HEK293T (cell line): ENCODE measurements at places on chromosomes 5 and 9.

- DNase-seq: no peak
These were observed 421.4 kb upstream of the WWC1 start for GRCh38 chr5:167870055-167870454.

- DNase-seq: no peak
These were observed 152.0 kb downstream of the PRR16 start for GRCh38 chr5:120615967-120616645.

DNA sequence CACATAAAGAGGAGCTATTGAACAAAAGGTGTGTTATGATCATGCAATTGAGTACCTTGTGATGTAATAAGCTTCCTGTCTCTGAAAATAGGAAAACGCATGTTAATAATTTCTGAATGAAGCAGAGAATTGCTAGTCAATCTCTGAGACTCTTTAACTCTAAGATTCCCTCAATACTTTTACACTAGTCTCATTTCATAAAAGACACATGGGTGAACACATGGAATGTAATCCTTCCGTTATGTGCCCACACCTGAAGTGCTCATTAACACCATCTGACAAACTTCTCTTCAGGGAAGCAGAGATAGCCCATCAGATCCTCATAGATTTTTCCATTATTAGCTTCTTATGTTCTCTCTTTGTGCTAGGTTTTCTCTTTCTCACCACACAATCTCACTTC lies 182.4 kb downstream of the TLR4 start:
- no peak for DNase-seq

- peak; percentile 37 for DNase-seq
These were observed 247.5 kb upstream of the TMEM161B start for GRCh38 chr5:88515881-88516819.

DNA sequence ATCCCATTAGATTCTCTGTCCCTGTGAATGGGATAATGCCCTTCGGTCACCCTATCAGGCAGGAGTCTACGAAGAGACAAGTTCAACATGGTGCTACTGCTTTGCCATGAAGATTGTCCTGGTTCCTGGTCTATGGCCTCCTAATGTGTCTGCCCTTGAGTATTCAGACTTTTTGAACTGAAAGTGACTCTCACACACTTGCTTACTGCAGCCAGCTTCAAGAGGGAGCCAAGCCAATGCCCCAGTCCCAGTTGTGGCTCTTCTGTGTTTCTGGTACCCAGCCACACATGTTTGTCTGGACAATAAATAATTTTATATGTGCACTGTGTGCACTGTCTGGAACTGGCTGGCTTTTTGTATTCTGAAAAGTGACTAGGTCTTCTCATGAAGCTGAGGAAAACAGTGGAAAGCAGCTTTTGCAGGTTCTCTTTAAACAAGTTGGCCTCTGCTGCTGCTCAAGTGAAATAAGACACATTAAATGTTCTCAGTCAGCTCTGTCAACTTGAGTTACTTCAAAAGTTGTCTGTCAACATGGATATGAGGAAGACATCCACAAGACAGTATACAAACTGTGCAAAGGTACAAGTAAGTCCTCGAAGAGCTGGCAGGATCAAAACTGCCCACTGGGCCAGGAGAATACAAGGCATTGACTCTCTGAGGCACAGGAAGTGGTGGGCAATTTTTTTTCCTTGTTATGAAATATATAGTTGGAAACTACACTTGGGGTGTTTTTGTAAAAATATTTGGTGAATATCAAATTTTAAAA lies 60.0 kb downstream of the ZNF608 start:
- DNase-seq: no peak

DNA sequence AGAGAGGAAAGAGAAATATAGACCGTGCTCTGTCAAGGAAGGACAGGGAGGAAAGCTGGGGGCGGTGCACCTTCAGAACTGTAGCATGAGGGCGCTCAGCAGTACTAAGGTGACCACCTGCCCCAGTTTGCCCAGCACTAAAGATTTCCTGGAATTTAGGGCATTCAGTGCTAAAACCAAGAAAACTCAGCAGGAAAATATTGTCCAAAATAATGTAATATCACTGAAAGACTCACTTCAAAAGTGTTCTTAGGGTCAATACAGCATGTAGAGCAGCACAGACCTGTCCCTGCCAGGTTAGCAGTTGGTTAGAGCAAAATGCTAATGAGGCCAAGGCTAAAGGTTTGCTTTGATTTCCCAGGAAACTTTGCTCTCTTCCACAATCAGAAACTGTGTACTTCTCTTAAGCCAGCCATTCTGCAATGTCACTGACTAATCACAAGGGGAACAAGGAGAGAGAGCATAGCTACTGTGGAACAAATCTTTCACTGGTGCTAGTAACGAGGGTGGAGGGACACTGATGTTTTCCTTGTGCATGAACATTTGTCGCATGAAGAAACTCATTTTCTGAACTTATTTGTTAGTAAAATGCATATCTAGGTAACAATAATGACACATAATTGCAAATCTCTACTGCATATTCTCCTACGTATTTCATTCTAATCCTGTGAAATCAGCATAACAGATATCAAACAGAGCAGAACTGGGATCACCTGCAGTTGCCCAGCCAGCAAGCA lies 53.0 kb upstream of the GRAMD2B start:
- no peak for DNase-seq

DNA sequence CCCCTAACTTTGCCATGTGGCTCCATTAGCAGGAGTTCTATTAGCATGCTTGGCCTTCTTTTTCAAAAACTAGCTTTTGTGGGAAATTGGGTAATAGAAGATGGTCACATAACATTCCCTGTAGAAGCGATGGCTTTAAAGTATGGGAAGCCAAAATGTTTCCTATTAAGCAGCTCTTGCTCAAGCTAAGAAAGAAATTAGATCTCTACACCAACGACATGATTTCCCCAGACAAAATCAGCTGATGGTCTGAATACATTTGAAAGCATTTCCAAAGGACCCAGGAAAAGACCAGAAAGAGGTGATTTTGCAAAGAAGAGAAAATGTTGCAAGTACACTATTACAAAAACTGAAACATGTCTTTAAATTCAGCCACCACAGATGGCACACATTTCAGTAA lies 4.8 kb upstream of the NFIL3 start:
- no peak for DNase-seq

DNA sequence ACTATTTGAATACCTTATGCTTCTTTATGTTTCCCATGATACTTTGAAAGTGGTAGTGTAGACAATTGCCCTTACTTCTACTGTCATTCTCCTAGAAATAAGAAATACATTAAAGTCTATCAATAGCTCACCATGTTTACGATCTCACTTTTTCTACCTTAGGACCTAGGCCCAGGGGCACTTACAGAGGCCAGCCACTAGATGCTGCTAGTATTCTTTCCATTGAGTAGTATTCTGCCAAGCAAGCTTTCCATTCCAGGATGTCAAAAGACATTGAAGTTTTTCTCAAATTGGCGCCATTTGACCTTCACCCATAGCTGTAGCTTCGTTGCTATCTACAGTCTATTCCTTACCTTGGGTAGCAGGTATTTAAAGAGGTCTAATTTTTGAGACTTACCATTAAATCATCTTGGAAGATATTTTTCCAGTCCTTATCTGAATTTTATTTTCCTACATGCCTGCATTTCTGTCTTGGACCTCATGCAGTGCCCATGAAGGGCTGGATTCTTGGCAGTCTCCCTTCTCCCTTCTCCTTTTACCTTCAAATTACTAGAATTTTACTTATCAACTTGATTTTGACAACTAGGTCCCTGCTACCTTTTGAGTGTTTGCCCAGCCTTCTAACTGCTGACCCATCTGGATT lies 246.0 kb upstream of the NUDT12 start:
- peak; percentile 62 for DNase-seq

- no peak for DNase-seq
These were observed 619.9 kb downstream of the PTPRD start for GRCh38 chr9:9992936-9993335.

GRCh38 chr9:116181853-116182610 lies 28.4 kb downstream of the PAPPA start:
- DNase-seq: no peak

DNA sequence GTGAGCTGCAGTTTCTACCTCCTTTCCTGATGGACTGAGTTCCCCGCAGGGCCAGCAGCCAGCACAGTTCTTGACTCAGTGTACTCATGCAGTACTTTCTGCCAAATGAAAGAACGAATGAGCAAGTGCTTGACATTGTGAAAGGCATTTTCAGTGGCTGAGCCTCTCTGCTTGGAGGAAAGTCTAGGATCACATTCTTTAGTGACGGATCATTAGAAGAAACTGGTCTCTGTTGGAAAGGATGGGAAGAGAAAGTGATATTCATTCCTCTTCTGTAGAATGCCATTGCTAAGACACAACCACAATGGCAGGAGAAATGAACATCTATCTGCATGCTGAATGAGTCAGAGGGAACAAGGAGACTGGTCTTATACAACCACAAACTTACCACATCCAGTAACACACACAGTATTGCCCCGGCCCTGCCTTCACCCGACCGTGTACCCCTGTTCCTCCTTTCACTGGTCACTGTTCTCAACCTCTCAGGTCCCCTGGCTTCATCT lies 206.9 kb downstream of the CRB2 start:
- no peak for DNase-seq

DNA sequence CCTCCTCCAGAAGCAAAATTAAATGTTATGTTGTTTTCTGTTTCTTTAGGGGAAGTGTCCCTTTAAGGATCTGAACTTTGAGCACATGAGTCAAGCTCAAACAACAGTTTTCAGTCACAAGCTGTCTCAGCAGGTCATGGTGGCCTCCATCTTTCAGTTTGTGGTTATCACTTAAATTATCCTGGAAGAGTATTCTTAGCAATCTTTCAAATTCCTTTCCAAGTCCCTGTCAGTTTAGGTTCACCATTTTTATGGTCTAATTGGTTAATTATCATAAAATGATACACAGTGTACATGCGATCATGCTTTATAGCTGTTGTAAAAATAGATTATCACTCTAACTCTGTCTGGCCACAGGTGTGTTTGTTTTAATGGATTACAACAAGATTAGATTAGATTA lies 43.1 kb upstream of the SELENOP start:
- no peak for DNase-seq

GRCh38 chr5:170854566-170854965 lies 7.3 kb upstream of the RANBP17 start:
- no peak for DNase-seq

GRCh38 chr9:71814815-71815214 lies 46.5 kb upstream of the CEMIP2 start:
- DNase-seq: no peak

GRCh38 chr9:104635456-104635855 lies 17.5 kb upstream of the OR13C9 start:
- no peak for DNase-seq

DNA sequence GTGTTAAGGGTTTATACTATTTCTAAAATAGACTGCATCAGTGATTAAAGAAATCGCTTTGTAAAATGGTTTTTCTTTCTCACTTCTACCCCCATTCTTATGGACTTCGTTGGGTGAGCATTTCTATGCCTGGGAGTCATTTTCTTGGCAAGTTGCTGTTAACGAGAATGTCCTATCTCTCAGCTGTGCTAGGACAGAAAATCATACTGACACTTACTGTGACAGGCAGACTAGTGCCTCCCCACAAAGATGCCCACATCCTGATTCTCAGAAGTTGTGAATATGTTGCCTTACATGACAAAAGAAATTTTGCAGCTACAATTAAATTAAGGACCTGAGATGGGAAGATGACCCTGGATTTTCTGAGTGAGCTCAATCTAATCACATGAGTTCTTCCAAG lies 65.1 kb upstream of the NMUR2 start:
- no peak for DNase-seq

- DNase-seq: no peak
These were observed 192.8 kb downstream of the NTRK2 start for GRCh38 chr9:84862308-84862707.

DNA sequence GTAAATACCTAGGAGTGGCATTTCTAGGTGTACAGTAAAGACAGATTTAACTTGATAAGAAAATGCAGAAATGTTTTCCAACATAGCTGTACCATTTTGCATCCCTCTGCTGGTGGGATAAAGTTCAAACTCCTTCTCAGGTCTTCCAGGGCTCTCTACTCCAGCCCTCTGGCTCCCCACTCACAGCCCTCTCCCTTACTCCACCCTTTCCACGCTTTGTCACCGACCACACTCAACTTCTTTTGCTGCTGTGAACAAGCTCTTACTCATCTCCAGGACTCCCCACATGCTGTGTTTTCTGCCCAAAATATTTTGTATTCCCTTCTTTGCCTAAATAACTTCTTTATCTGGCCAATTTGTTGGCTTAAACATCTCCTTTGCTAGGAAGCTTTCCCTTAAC lies 90.6 kb upstream of the OSMR start:
- no peak for DNase-seq

DNA sequence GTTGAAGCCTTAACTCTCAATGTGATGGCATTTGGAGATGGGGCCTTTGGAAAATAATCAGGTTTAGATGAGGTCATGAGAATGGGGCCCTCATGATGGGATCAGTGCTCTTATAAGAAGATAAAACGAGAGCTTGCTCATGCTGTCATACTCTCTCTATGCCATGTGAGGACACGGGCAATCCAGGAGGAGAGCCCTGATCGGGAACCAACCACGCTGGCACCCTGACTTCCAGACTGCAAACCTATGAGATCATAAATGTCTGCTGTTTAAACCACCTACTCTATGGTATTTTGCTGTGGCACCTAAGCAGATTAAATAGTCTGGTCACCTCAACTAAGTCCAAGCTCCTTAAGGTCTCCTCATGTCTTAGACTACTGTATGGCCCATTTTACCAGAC lies 10.0 kb downstream of the HMGCS1 start:
- DNase-seq: no peak

GRCh38 chr5:148928141-148928540 lies 101.7 kb downstream of the ADRB2 start:
- no peak for DNase-seq

- DNase-seq: no peak
These were observed 152.2 kb downstream of the GADD45G start for GRCh38 chr9:89756891-89757537.

DNA sequence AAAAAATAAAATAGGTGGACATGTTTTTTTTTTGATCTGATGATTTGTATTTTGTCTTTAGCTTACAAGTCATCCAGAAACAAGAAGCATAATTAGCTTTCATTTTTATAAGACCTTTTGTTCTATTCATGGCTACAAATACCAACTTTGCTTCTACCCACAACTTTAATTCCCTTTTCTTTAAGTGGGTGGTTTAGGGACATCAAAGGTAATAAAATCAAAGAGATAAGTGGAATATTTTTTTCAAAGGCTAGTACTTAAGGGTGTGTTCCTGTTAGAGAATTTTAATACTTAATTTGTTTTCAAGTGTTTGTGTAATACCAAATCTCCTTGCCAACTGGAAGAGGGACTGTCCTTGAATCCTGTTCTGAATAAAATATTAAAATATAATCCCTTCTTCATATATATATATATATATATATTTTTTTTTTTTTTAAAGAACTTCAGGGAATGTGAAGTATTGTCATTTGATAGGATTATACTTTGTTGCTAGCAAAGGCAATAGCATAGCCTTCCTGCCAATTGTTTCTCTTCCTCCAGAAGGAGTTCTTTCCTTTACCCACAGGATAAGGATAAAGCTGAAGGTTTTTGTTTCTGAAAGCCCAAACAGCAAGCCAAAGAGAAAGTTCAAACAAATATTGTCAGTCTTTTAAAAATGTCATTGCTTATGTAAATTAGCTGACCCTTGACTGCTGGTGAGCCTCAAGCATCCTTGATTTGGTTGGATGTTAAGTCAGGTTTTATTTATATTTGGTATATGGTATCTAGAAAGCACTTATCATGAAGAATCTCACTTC lies 108.9 kb downstream of the PAM start:
- no peak for DNase-seq
